NCI-H146 (cell line): ENCODE measurements at places on chromosomes 6 and 20.

- no peak for DNase-seq
Measured at GRCh38 chr6:52208612-52209011, 22.4 kb downstream of the IL17A start.

GRCh38 chr6:4281341-4282293 lies 146.2 kb upstream of the ECI2 start:
- DNase-seq, result peak; percentile 80

DNA sequence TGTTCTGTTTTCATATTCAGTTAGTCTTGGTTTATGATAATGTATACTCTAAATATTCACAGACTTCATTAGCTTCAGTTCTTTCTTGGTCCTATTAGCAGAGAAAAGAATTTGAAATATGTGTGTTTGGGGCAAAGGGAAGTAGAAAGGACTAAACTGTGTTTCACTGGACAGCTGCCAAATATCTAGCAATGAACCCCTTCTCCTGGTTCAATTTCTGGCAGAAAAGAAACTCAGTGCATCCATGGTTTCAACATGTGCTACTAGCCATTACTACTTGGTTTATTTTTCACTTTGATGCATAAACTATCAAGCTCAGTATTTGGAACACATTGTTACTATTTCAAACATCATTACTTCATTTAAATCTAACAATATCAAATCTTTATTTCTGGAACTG lies 43.6 kb downstream of the FBXL4 start:
- no peak for DNase-seq

DNA sequence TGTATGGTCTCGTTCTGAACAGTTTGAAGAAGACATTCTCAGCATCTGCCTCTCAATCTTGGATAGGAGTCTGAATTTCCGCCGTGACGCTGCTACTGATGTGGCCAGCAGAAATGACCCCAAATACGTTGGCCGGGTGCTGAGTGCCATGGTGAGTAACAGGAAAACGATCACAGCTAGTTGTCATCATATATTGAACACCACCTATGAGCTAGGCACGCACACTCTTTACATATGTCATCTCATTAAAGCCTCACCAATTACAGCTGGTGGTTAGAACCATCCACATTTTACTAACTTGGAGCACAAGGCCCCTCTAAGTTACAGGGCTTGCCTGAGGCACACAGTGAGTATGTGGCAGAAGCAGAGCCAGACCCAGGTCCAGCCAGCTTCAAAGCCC lies 17.1 kb downstream of the TGM3 start:
- DNase-seq, result no peak

- DNase-seq, result peak; percentile 79
Measured at GRCh38 chr6:132964868-132965382, 150.6 kb downstream of the RPS12 start.

DNA sequence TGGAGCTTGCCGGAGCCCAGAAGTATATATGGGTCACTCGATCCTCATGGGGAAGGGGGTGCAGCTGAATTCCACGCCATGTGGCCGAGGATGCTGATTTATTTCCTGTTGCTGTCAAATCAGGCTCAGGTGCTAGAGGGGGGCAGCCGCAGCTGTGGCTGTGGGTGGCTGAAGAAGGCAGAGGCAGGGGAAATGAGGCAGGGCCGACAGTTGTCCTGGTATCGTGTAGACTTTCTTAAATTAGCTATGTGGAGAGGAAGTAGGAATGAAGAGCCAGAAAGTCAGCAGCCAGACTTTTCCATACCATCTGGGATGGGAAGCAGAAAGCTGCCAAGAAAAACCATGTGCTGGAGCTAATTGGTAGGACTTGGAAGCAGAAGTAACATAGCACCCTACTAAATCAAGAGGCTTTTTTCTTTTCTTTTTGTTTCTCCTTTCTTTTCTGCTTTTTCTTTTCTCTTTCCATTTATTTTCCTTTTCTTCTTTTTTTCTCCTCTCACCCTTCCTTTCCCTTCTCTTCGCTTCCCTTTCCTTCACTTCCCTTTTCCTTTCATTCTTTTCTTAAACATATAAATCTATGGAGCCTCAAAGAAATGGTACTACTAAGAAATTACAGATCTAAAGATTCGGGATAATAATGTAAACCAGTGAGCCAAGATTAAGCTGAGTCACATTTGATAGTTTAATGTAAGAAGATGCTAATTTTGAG lies 90.6 kb upstream of the CD83 start:
- no peak for DNase-seq

DNA sequence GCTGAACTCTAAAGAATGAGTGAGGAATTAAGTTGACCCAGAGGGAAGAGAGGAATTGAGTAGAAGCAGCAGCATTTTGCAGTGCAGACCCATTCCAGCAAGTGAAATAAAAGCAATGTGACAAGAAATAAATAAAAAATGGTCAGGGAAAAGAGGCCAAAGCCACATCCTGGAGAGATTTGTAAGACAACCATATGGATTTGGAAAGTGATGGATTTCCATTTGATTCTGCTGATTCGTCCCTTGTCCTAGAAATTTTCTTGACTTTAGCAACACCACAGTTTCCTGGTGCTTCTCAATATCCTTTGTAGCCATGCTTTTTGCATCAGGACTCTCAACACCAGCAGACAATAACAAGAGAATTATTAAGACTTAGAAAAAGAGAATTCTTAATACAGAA lies 29.8 kb downstream of the ANKEF1 start:
- no peak for DNase-seq
